ENCODE measurements at places on chromosomes 6 and 20. TPM values are rescaled to one million over a fixed set of nuclear protein-coding genes. Genes with fewer than 3 reads are reported as not detected.

CD109 gene
- 36.4 TPM for total RNA-seq

SYNE1 gene
- 41.8 TPM for total RNA-seq

SNX9 gene
- total RNA-seq, result 28.9 TPM

TEAD3 gene
- 5.7 TPM for total RNA-seq

SLC26A8 gene
- total RNA-seq, result not detected

KHDRBS2 gene
- total RNA-seq, result not detected

B3GAT2 gene
- total RNA-seq, result 0.02 TPM

IFT52 gene
- 25.4 TPM for total RNA-seq

TDRD6 gene
- total RNA-seq, result not detected

SYCP2 gene
- total RNA-seq, result 0.30 TPM

HMGCLL1 gene
- 0.07 TPM for total RNA-seq

SULF2 gene
- 20.7 TPM for total RNA-seq

SLCO4A1 gene
- 7.7 TPM for total RNA-seq

POU5F1 gene
- total RNA-seq, result 2.8 TPM

TNFRSF6B gene
- total RNA-seq, result 0.53 TPM

C6orf15 gene
- not detected for total RNA-seq

KCNK16 gene
- total RNA-seq, result not detected

PRRT1 gene
- 0.74 TPM for total RNA-seq

LST1 gene
- total RNA-seq, result not detected

BTNL2 gene
- total RNA-seq, result not detected

OPN5 gene
- not detected for total RNA-seq

HCK gene
- 0.08 TPM for total RNA-seq

EYA2 gene
- 3.0 TPM for total RNA-seq

OLIG3 gene
- total RNA-seq, result not detected

FLRT3 gene
- 1.8 TPM for total RNA-seq

LRRC1 gene
- 4.7 TPM for total RNA-seq

THBS2 gene
- not detected for total RNA-seq

SERINC3 gene
- 81.4 TPM for total RNA-seq

MUCL3 gene
- not detected for total RNA-seq

EYA4 gene
- total RNA-seq, result 10.3 TPM

SNRNP48 gene
- total RNA-seq, result 9.1 TPM

MMP24 gene
- total RNA-seq, result 20.6 TPM

LRRN4 gene
- total RNA-seq, result not detected

CST2 gene
- 0.53 TPM for total RNA-seq

BPIFA1 gene
- not detected for total RNA-seq

RTN4IP1 gene
- 9.0 TPM for total RNA-seq

Data from A549 treated with RU486 at 1 μM for 4 hours (cell line).